Pancreas (tissue), 10 donors: ENCODE measurements at places on chromosomes 13 and 19. TPM values are rescaled to one million over a fixed set of nuclear protein-coding genes. Genes with fewer than 3 reads are reported as not detected.
A peak's percentile ranks its signal among the peaks of the same experiment; 100 is the strongest.

MBD3L3 gene
- total RNA-seq = not detected

TMEM161A gene
- 10.5 TPM for total RNA-seq

KRTDAP gene
- not detected for total RNA-seq

ZNF20 gene
- 0.63 TPM for total RNA-seq

TPTE2 gene
- not detected for total RNA-seq

- DNase-seq = no peak
These were observed 130.9 kb downstream of the SHISA2 start for GRCh38 chr13:25920931-25921330.

- DNase-seq = peak; percentile 19
These were observed 2.3 kb downstream of the EEF2 start for GRCh38 chr19:3982701-3983541.

DNA sequence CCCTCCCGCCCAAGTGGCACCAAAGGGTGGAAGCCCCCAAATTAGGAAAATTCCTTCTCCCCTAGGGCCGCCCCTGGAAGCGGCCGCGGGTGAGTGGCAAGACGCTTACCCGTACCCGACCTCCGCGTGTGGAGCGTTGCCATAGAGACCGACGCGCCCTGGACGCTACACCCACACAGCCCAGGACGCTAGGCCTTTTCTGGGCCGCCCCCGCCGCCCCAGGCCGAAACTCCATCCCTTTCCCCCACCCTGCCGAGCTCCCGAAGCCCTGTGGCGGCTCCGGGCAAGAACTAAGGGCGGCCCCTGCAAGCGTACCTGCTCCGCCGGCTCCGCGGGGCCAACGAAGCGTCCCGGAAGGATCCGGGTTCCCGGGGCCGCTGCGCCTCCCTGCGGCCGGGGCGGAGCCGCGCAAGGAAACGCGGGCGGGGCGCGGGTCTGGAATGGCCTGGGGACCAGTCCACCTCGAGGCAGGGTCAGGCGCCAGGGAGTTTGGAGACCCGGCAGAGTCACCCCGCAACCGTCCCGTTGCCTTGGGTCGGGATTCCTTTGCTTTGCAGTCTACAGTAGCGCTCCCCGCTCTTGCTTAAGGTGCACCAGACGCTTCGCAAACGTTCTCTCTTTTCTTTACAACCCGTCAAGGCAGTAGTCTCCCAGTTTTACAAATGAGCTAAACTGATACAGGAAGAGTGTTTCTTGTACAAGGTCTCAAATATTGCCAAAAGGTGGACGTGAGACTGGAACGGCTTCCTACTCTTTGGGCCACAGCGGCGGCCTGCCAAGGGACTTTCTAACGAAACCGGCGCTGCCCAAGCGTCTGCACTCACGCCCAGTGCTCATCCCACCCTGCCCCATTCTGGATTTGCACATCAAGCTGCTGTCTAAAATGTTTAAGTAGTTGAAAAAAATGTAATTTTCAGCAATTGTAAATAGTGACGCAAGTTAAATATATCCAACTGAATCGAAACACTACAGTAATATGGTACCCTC, at the start of gene NEK5:
Gene NEK5, minus strand, starts transcription at position 360 of the 987 bp plus-strand sequence. CDS start 1,591 bp downstream, outside the sequence.
- DNase-seq = peak; percentile 65

GRCh38 chr19:1748115-1748872, 5.0 kb upstream of the ONECUT3 start:
- DNase-seq = no peak

DNA sequence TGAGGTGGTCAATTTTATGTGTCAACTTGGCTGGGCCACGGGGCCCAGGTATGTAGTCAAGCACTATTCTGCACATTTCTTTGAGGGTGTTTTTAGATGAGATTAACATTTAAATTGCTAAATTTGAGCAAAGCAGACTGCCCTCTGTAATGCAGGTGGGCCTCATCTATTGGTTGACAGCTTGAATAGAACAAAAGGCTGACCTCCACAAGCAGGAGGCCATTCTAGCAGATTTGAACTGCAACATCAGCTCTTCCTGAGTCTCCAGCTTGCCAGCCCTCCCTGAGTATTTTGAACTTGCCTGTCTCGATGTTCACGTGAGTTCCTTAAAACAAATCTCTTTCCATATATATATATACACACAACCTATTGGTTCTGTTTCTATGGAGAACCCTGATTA, 134.8 kb downstream of the DCLK1 start:
- DNase-seq = no peak

- no peak for DNase-seq
These were observed 131.3 kb upstream of the POSTN start for GRCh38 chr13:37729876-37730275.

GRCh38 chr19:36196249-36196648, 18.2 kb downstream of the ZNF565 start:
- DNase-seq = no peak

GRCh38 chr13:114140131-114140905, 7.9 kb upstream of the RASA3 start:
- peak; percentile 41 for DNase-seq

DNA sequence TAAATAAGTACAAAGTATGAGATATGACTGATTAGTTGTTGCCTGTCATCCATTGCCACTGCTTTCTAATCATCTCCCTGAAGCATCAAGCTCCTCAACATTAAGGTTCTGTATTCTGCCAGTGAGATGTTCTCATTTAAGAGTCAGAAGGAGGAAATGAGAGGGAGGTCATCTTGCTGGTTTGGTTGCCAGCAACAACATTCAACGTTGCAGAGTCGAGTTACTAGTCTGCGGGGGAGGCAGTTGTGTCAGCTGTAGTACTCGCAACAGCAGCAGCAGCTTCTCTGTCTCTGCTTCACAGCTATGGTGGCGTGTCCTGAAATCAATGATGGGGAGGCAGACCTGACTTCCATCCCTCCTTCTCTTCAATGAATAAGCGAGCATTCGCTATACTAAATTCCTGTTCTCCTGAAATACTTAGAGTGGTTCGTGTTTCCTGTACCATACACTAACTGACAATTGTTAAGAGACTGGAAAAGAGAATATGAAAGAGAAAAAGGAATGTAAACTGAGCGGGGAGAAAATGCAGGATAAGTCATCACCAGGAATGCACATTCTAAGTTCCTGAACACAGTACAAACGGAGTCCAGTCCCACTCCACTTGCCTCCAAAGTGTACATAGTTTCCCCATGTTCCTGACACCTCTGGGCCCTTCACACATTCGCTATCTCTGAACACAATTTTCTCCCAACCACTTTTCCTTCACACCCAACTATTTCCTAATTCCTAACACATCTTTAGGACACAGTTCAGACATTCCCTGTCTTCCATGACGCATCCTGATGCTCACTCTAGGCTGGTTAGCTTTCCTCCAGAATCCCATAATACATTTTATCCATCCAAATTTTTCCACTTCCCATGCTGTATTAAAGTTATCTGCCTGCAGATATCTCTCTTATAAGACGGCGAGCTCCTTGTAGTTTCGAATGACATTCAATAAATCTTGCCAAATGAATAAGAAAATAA, 263.0 kb downstream of the KLF12 start:
- DNase-seq = no peak
